ENCODE measurements at places on chromosomes 11 and 22.
A peak's percentile ranks its signal among the peaks of the same experiment; 100 is the strongest.

DNA sequence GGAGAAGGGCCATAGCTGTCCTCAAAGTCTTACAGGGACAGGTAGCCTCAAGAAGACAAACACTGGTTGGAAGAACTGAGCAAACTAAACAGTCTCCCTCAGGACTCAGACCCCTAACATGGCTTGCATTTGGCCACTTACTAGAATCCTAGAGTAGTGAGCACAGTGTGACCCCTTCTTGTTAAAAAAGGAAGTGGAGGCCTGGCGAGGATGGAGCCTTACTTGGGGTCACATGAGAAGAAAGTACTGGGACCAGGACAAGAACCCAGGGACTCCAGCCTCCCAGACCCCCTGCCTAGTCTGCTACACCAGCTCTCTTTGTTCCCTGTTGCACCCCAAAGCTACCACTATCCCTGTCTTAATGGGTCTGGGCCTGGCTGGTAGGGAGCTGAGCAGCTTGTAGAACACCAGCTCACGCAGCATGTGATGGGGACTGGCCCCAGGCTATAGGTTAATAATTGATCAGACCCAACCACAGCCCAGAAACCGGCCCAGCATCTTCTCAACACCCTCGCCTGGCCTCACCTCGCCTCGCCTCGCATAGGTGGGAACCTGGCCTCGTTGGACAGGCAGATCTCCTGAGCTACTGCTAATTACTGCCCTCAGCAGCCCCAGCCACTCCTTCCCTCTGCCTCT, 17.6 kb downstream of the DGAT2 start:
- DNase-seq = no peak

GRCh38 chr22:33654173-33654895, 265.9 kb downstream of the LARGE1 start:
- DNase-seq = no peak

DNA sequence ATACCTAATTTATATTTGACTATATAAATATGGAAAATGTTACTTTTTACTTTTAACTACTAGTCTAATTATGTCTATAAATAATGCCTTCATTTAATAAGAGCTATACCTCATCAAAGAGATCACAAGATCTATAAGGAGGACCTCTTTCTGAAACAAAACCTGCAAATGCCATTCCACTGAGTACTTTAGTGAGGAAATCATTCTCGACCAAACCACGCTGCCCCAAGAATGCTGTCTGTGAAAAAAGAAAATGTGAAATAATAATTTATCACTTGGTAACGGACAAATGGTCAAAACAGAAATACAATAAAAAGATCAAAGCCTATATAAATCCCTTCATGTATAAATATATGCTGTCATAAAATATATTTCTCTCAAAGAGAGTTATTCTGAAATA, 301.7 kb downstream of the SBF2 start:
- no peak for DNase-seq

DNA sequence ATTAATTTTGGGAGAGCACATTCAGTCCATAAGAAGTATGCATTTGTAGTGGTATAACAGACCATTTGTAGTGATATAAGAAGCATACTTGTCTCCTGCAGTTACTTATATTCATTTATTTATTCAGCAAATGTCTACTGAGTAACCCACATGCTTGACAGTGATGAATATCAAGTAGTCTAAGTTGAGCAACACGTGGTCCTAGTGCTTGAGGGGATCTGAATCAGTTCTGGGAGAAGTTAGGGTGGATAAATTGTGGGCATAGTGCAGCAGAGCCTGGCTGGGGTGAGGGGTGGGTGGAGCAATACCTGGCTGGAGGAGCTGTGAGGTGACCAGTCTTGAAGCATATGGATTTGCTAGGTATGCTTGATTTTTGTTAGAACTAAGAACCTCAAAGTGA, 24.3 kb downstream of the STX3 start:
- no peak for DNase-seq

DNA sequence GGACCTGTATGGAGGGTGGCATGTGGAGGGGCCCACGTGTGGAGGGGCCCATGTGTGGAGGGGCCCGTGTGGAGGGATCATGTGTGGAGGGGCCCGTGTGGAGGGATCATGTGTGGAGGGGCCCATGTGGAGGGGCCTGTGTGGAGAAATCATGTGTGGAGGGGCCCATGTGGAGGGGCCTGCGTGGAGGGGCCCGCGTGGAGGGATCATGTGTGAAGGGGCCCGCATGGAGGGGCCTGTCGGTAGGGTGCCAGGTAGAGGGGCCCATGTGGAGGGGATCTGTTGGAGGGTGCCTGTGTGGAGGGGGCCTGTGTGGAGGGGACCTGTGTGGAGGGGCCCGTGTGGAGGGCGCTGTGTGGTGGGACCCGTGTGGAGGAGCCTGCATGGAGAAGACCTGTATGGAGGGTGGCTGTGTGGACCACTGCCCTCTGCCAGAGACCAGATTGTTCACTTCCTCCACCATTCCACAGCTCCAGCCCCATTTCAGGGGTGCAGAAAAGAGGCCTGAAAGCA, 47.0 kb downstream of the IGLL5 start:
- DNase-seq = no peak

- DNase-seq = no peak
These were observed 107.7 kb upstream of the CLMP start for GRCh38 chr11:123302751-123303195.

GRCh38 chr22:37243402-37244113, 511 bp downstream of the RAC2 start:
- DNase-seq = no peak

- DNase-seq = no peak
These were observed 9.9 kb upstream of the AIFM3 start for GRCh38 chr22:20957102-20957682.

DNA sequence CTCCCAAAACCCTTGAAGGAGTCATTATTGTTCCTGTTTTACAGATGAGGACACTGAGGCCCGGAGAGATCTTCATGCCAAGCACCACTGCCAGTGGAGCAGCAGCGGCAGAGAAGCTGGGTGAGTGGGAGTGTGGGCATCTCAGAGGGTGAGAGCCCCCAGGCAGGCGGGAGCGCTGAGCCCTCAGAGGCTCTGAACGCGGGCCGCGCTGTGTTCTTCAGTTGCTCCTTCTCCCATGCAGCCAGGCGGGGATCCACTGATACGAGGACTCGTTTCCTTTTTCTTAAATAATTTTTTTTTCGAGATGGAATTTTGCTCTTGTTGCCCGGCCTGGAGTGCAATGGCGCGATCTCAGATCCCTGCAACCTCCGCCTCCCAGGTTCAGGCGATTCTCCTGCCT, 47.0 kb downstream of the TPBGL start:
- no peak for DNase-seq

- DNase-seq = no peak
These were observed 82.4 kb upstream of the BLID start for GRCh38 chr11:122198291-122198983.

- peak; percentile 80 for DNase-seq
These were observed 698 bp downstream of the PAK1 start for GRCh38 chr11:77472991-77473800.

GRCh38 chr11:79813551-79813950, 372.7 kb upstream of the TENM4 start:
- DNase-seq = no peak
